Testis (tissue), 5 donors: ENCODE measurements at places on chromosomes 13 and 19. TPM values are rescaled to one million over a fixed set of nuclear protein-coding genes. Genes with fewer than 3 reads are reported as not detected.

GRCh38 chr19:52570000-52570861 is at the start of gene ZNF701:
Gene ZNF701 (plus strand): TSS chr19:52570287. CDS start chr19:52574148, 3,861 bp downstream.
- peak within 1 kb of the TSS; percentile 65 for H3K4me3 ChIP-seq
- no peaks in the 10 kb centered on the region for H3K27me3 ChIP-seq
- DNase-seq: peak; percentile 97
- H3K27ac ChIP-seq: peak within 1 kb of the TSS; percentile 51
- H3K4me1 ChIP-seq: peaks cover 3% of the 10 kb centered on the region

DNA sequence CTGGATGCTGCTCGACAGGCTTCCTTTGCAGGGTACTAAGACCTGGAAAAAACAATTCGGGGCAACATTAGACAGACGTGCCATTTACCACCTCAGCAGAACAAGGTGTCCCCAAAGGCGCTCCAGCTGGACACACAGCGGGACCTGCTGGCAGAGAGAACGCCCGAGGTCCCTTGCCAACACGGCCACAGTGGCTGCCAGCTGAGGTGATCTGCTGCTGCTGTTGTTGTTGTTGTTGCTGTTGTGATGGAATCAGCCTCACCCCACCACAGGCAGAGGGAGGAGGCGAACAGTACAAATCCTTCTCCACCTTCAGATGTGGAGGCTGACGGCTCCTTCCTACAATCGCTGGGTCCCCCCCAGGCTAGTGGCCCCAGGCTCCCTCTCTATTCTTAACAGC is 25.2 kb downstream of the ANKRD27 start:
- H3K27ac ChIP-seq: no peak overlapping the region
- DNase-seq: no peak
- no peaks in the 10 kb centered on the region for H3K36me3 ChIP-seq
- H3K4me1 ChIP-seq: peaks cover 6% of the 10 kb centered on the region

The VAV1 gene
- 4.5 TPM for total RNA-seq

DNA sequence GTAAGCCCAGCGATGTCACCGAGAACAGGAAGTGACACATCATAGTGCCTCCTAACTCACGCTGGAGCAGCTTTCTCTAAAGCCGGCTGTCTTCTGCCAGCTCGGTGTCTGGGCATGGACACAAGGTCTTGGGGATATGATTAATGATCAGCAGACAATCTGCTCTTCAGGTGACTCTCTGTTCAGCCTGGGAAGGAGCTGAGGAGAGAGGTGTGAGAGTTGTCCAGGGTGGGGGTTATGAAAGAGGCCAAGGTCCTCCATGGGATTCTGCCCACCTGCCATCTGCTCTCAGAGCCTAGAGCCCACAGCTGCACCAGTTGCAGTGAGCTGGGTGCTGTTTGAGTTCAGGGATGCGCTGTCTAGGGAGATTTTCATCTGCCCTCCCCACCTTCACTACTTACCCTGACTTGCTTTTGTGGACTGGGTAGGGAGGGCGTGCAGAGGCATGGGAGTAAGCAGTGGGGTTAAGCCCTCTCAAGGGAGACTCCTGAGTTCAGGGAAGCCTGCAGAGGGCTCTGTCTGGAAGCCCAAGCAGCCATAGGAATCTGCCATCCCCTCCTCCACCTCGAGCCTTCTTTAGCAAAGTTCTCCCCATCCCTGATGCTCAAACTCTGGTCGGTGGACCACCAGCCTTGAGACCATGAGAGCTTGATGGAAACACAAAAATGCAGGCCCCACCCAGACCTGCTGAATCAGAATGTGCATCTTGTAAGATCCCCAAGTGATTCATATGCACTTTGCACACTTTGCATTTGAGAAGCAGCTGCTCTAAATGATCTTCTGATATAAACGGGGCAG is 539.7 kb downstream of the RFC3 start:
- H3K4me3 ChIP-seq: no peak overlapping the region
- H3K27me3 ChIP-seq: no peaks in the 10 kb centered on the region
- H3K36me3 ChIP-seq: no peaks in the 10 kb centered on the region
- H3K27ac ChIP-seq: no peak overlapping the region
- no peaks in the 10 kb centered on the region for H3K4me1 ChIP-seq
- no peak for DNase-seq

GRCh38 chr13:55517312-55517711 is 1623.4 kb upstream of the PRR20A start:
- H3K36me3 ChIP-seq: no peaks in the 10 kb centered on the region
- H3K4me3 ChIP-seq: no peak overlapping the region
- no peak overlapping the region for H3K27ac ChIP-seq
- no peaks in the 10 kb centered on the region for H3K4me1 ChIP-seq
- H3K27me3 ChIP-seq: no peaks in the 10 kb centered on the region

DNA sequence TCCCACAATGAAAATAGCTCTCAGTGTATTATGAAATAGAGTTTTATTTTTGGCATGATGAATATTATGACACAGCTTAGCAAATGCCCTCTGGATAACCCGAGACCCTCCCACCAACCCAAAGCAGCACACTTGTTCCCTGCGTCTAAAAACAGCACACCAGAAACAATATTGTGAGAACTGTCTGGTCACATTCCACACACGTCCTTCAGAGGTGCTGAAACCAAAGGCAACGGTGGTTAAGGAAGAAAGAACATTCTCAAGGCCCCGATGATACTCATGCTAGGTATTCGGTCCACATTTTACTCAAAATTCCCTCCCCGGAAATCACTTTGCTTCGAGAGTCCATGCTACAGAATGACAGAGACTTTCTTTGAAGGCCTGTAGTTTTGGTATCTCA is 156.7 kb downstream of the SLC7A1 start:
- H3K27ac ChIP-seq: no peak overlapping the region
- H3K36me3 ChIP-seq: no peaks in the 10 kb centered on the region
- DNase-seq: no peak
- H3K4me3 ChIP-seq: no peak overlapping the region

The KLC3 gene
- 13.7 TPM for total RNA-seq

- no peak overlapping the region for H3K27ac ChIP-seq
- H3K36me3 ChIP-seq: no peaks in the 10 kb centered on the region
- H3K27me3 ChIP-seq: no peaks in the 10 kb centered on the region
- peaks cover 8% of the 10 kb centered on the region for H3K4me1 ChIP-seq
- peak overlapping the region; percentile 80 for H3K4me3 ChIP-seq
Observed at GRCh38 chr13:42040730-42041010, 7.8 kb upstream of the DGKH start.

GRCh38 chr13:107252428-107252827 is 684.5 kb upstream of the ARGLU1 start:
- H3K4me1 ChIP-seq: no peaks in the 10 kb centered on the region
- no peaks in the 10 kb centered on the region for H3K36me3 ChIP-seq
- no peaks in the 10 kb centered on the region for H3K27me3 ChIP-seq
- no peak for DNase-seq

GRCh38 chr19:51422053-51422448 is 4.6 kb upstream of the SIGLEC10 start:
- H3K36me3 ChIP-seq: no peaks in the 10 kb centered on the region
- H3K27me3 ChIP-seq: no peaks in the 10 kb centered on the region
- no peak overlapping the region for H3K4me3 ChIP-seq
- no peak overlapping the region for H3K27ac ChIP-seq
- no peaks in the 10 kb centered on the region for H3K4me1 ChIP-seq

The PTPRH gene
- total RNA-seq: 11.3 TPM

The KANK3 gene
- total RNA-seq: 13.2 TPM

DNA sequence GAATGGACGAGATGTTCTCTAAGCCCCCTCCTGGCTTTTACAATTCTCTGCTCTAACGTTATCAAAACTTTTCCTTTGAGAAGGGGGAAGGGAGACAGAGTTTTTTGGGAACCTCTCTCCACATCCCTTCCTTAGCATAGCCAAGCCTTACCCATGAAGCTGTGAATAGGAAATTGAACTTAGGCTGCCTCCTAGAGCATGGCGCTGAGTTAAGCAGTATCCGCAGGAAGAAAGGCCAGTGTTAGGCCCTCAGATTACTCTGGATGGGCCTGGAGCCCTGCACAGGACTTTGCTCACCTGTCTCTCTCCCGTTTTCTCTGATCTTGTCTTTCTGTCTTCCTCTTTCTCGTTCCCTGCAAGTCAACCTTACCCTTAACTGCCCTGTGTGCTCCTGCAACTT is 39.6 kb downstream of the CYP2B6 start:
- H3K27me3 ChIP-seq: no peaks in the 10 kb centered on the region
- no peaks in the 10 kb centered on the region for H3K36me3 ChIP-seq
- no peaks in the 10 kb centered on the region for H3K4me1 ChIP-seq

DNA sequence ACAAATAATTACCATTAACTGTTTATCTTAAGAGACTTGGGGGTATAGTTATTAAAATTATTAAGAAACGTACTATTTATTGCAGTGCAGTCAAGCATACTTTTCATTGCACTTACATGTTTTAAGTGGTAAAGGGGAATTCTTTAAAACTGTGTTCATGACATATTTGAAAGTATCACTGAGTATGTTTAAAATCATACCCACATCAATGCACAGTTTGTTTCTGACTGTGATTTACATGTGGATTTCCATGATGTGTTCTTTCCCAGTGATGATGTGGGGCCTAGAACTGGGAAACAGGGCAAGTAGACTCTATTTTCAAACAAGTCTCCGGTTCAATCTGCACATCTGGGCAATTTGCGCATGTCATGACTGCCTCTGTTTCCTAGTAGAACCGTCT is 340.5 kb upstream of the OBI1 start:
- H3K36me3 ChIP-seq: no peaks in the 10 kb centered on the region
- H3K27ac ChIP-seq: no peak overlapping the region
- H3K4me1 ChIP-seq: no peaks in the 10 kb centered on the region

DNA sequence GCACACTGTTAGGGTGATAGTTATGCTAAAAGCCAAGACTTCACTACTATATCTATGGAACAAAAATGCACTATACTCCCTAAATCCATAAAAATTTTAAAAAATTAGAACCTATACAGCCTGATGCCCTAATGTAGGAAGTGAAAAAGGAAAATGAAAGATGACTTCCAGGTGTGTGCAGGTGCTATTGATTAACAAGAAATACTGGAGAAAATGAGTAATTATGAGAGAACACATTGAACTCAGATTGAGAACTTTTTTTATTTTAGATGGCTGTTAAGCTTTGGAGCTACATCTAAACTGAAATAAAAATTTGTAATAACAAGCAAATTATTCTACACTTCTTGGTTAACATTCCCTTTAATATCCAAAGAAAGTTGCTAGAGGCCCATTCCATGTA is 1015.7 kb downstream of the PCDH9 start:
- no peaks in the 10 kb centered on the region for H3K36me3 ChIP-seq
- no peaks in the 10 kb centered on the region for H3K4me1 ChIP-seq
- H3K27ac ChIP-seq: no peak overlapping the region
- H3K4me3 ChIP-seq: no peak overlapping the region
- H3K27me3 ChIP-seq: no peaks in the 10 kb centered on the region
- no peak for DNase-seq
